H9 (cell line): ENCODE measurements at places on chromosomes 13 and 19.

- no peaks in the 10 kb centered on the region; the same call in 1 of the 2 replicates for H3K4me1 ChIP-seq
- H3K27ac ChIP-seq: no peak overlapping the region
- DNase-seq: no peak
- H3K4me3 ChIP-seq: peak overlapping the region; percentile 39
- peaks cover 11% of the 10 kb centered on the region for H3K36me3 ChIP-seq
- H3K27me3 ChIP-seq: no peaks in the 10 kb centered on the region
Measured at GRCh38 chr19:710767-711166, 2.0 kb downstream of the PALM start.

- H3K27ac ChIP-seq: no peak overlapping the region
- peaks cover 3% of the 10 kb centered on the region; the same call in 1 of the 2 replicates for H3K36me3 ChIP-seq
- H3K4me3 ChIP-seq: no peak overlapping the region
- no peaks in the 10 kb centered on the region for H3K27me3 ChIP-seq
- peaks cover 10% of the 10 kb centered on the region; the same call in 1 of the 2 replicates for H3K4me1 ChIP-seq
- DNase-seq: peak; percentile 70
Measured at GRCh38 chr19:46976845-46977320, 42.8 kb upstream of the NPAS1 start.

DNA sequence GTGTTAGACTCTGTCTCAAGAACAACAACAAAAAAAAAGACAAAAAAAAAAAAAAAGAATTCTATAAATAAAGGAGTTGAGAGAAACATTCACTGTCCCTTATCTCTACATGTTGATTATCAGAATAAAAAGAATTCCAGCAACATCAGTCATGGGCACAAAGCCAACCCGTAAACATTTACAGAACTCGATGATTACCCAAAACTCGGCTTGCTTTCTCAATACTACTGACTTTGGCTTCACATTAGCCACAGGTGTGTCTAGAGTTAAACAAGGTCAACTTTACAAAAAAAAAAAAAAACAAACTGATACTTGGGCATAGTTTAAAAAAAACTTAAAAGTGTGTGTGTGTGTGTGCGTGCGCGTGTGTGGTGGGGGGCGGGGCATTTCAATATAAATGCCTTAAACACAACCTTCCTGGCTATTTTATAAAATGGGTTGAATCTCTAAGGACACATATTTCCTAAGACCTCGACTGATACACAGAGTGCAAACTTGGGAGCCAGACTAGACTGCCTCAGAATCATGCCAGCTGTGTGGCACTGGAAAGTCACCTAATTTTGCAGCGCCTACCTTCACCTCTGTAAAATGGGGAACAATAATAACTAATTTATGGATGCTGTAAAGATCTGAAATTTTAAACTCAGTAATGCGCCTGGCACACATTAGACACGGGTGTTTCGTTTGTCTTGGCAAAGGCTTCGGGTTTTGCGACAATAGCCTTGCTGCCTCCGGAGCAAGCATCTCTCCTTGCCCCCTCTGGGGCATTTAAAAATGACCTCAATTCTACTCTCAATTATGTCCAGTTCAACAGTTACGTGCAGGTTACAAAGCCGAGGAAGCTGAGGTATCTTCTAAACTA lies 922 bp downstream of the EBPL start:
- H3K4me1 ChIP-seq: peaks cover 3% of the 10 kb centered on the region; the same call in 1 of the 2 replicates
- H3K36me3 ChIP-seq: peaks cover 23% of the 10 kb centered on the region
- peak overlapping the region; percentile 89 for H3K4me3 ChIP-seq
- H3K27me3 ChIP-seq: no peaks in the 10 kb centered on the region

DNA sequence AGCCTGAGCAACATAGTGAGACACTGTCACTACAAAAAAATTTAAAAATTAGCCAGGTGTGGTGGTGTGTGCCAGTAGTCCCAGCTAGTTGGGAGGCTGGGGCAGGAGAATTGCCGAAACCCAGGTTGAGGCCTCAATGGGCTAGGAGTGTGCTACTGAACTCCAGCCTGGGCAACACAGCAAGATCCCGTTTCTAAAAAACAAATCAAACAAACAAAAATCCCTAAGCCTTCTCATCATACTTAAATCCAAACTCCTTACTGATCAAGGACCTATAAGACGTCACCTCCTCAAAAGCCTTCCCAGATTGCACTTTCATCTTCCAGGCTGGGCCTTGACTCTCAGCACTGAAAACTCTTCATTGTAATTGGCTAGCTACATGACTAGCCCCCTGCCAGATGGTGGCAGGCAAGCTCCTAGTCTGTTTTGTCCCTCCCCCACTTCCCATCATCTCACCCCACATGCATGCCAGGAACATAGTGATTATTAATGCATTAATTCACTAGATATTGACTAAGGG lies 17.5 kb upstream of the NANOS3 start:
- H3K4me3 ChIP-seq: no peak overlapping the region; the same call in 2 of the 3 replicates
- no peak for DNase-seq
- no peaks in the 10 kb centered on the region for H3K4me1 ChIP-seq
- no peaks in the 10 kb centered on the region for H3K36me3 ChIP-seq

DNA sequence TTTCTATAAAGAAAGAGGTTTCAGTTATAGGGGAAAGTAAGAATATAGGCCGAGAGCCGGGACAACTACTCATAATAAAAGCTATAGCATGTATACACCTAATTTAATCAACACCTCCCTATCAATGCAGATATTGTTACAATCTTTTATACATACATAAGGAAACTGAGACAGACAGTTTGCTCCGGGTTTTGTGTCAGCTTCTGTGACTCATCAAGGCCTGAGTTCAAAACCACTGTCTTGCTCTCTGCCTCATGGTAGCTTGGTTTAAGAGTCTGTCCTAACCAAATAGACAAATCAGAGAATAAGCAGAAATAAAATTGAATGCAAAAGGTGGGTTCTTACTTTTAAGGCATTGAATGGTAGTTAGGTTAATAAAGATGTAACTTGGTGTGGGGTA lies 222.9 kb downstream of the GGACT start:
- H3K27ac ChIP-seq: no peak overlapping the region
- H3K36me3 ChIP-seq: no peaks in the 10 kb centered on the region
- DNase-seq: no peak
- H3K4me1 ChIP-seq: peaks cover 6% of the 10 kb centered on the region; the same call in 1 of the 2 replicates
- no peak overlapping the region for H3K4me3 ChIP-seq

GRCh38 chr13:112761701-112762689 lies 72.2 kb downstream of the ATP11A start:
- no peak overlapping the region for H3K27ac ChIP-seq
- H3K4me1 ChIP-seq: no peaks in the 10 kb centered on the region

GRCh38 chr19:8243146-8243545 lies 34.0 kb downstream of the CERS4 start:
- no peak overlapping the region for H3K4me3 ChIP-seq
- no peak overlapping the region for H3K27ac ChIP-seq
- DNase-seq: no peak

- H3K4me1 ChIP-seq: no peaks in the 10 kb centered on the region
- no peaks in the 10 kb centered on the region for H3K36me3 ChIP-seq
- no peak overlapping the region for H3K27ac ChIP-seq
Measured at GRCh38 chr13:34672631-34673030, 269.4 kb upstream of the NBEA start.

DNA sequence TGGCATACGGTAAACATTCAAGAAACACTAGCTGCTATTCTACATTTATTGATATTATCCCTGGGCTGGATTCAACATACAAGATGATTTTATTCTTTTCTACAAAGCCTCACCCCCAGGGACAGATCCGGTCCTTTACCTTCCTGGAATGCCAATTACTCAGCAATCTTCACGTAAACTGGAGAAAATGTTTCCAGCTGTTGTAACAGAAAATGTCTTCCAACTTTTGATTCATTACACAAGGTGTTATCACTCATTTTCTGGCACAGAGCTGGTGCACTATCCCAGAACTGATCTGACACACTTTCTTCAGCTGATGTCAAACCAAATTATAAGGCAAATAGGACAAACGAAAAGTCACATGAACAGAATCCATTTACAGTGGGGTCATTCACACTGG lies 33.1 kb downstream of the DCLK1 start:
- no peaks in the 10 kb centered on the region for H3K27me3 ChIP-seq
- no peaks in the 10 kb centered on the region for H3K36me3 ChIP-seq
- H3K4me3 ChIP-seq: no peak overlapping the region
- no peaks in the 10 kb centered on the region; the same call in 1 of the 2 replicates for H3K4me1 ChIP-seq

DNA sequence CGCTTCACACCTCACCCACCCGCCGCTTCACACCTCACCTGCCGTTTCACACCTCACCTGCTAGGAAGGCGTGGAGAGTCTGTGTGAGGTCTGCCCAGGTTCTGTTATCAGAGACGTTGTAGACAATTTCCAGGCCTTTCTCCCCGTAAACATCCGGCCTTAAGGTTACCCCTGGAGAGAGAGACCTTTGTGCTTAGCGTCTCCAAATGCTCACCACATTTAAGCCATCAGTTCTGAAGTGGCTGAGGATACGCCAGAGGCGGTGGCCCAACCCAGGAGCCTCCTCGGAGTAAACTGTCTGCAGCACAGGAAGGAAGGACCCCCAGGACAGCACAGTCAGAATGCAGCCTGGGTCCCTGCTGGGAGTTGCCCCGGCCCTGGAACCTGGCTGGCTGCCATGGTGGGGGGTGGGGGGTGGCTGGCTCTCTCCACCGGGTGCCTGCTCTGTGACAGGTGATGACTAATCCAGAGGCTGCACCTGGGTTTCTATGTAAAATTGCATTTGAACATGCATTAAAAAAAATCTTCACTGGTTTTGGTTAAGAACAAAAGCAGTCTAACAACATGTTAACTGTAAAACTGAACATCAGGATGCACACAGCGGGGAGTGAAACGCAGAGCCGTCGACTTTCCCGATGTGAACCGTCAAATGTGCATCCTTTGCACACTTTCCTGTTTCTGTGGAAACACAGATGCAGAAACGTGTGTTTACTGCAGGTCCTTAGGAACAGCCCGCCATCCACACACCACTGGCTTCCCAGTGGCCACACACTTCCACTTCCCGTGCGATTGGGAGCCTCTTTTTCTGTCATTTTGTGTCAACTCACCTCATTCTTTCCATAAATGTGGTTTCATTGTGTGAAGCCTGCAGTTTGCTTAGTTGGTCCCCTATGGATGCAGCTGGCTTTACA lies 4.5 kb downstream of the ATP4B start:
- no peak overlapping the region for H3K27ac ChIP-seq
- H3K27me3 ChIP-seq: no peaks in the 10 kb centered on the region
- no peaks in the 10 kb centered on the region for H3K4me1 ChIP-seq
- no peak for DNase-seq
- H3K36me3 ChIP-seq: peaks cover 5% of the 10 kb centered on the region
- H3K4me3 ChIP-seq: no peak overlapping the region

- H3K36me3 ChIP-seq: 0 out of 2 replicates have a peak, but pooled peaks cover 3% of the 10 kb centered on the region
- H3K27ac ChIP-seq: no peak overlapping the region
- no peaks in the 10 kb centered on the region for H3K4me1 ChIP-seq
- DNase-seq: no peak
- no peak overlapping the region for H3K4me3 ChIP-seq
Measured at GRCh38 chr13:113425941-113426590, 27.2 kb downstream of the ADPRHL1 start.

GRCh38 chr13:94236872-94237271 lies 242.6 kb downstream of the DCT start:
- H3K27ac ChIP-seq: no peak overlapping the region
- H3K27me3 ChIP-seq: no peaks in the 10 kb centered on the region
- H3K4me3 ChIP-seq: no peak overlapping the region
- DNase-seq: no peak

- H3K4me1 ChIP-seq: no peaks in the 10 kb centered on the region
- peaks cover 3% of the 10 kb centered on the region for H3K36me3 ChIP-seq
- no peaks in the 10 kb centered on the region for H3K27me3 ChIP-seq
- H3K4me3 ChIP-seq: no peak overlapping the region
- DNase-seq: no peak
Measured at GRCh38 chr13:49587311-49587847, 2.0 kb upstream of the RCBTB1 start.

GRCh38 chr13:27977476-27978300 lies 8.6 kb upstream of the CDX2 start:
- H3K4me3 ChIP-seq: peak overlapping the region; percentile 70
- peaks cover 2% of the 10 kb centered on the region; the same call in 1 of the 2 replicates for H3K36me3 ChIP-seq
- peaks cover 99% of the 10 kb centered on the region for H3K27me3 ChIP-seq
- no peak overlapping the region for H3K27ac ChIP-seq
- peak; percentile 60 for DNase-seq

DNA sequence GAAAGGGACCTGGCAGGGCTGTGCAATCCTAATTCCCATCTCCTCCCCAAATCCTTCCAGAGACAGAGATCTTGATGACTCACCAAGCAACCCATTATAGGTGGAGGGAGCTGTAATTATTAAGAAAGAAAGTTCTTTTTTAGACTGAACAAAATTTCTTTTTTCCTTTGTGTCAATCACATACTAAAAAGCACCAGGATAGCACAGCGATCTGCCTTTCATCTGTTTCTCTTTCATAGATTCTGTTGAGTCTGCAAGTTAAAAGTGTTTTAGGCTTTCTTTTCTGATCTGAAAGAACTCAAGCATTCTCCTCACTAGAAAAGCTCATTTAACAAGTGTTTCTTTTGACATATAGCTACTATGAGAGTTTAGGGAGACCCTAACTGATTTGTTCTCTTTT lies 222.8 kb downstream of the DCT start:
- no peak for DNase-seq
- H3K36me3 ChIP-seq: no peaks in the 10 kb centered on the region
- H3K4me1 ChIP-seq: no peaks in the 10 kb centered on the region
- no peak overlapping the region for H3K27ac ChIP-seq
- H3K4me3 ChIP-seq: no peak overlapping the region

DNA sequence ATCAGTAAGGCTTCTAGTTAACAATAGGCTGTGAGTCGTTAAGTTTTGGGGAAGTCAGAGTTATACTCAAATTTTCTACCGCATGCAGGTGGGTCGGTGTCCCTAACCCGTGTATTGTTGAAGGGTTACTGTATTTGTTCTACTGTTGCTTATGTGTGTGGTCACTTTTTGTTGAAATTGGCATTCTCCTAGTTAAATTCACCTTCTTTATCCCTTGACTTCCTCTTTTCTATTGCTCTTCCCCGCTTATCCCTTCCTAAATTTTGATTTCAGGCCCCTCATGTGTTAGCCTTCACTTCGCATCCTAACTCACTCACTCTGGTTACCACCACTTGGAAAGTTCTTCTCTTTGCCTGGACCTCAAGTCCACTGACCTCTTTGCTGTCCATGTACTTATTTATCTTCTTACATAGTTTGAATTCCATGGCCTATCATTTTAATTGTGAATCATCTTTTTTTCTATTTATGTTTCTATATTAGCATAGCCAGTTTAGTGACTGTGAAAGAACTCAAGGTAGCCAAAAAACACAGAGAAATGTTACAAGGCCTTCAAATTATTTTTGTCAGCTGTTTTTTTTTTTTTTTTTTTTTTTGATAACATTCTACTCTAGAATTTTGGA lies 52.9 kb downstream of the NDFIP2 start:
- no peak overlapping the region for H3K27ac ChIP-seq
- no peak overlapping the region for H3K4me3 ChIP-seq
- DNase-seq: no peak
- no peaks in the 10 kb centered on the region for H3K27me3 ChIP-seq

DNA sequence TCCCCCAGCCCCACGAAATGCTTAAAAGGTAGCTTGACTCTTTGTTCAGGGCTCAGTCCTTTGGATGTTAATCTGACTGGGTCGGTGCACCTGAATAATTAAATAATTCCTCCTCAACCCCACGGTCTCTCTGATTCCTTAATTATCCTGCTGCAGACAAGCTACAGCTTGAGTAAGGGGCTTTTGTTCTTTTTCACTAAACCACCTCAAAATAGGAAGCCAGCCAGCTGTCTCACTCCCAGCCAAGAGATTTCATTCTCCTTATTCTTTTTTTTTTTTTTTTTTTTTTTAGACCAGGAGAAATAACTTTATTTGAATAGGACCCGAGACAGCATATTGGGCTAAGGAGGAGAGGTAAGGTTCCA lies 7.9 kb upstream of the FCGBP start:
- H3K36me3 ChIP-seq: no peaks in the 10 kb centered on the region
- H3K4me3 ChIP-seq: no peak overlapping the region
- no peak overlapping the region for H3K27ac ChIP-seq
- DNase-seq: no peak
- no peaks in the 10 kb centered on the region for H3K27me3 ChIP-seq

- H3K4me1 ChIP-seq: peaks cover 14% of the 10 kb centered on the region
- H3K27ac ChIP-seq: no peak overlapping the region
- H3K27me3 ChIP-seq: no peaks in the 10 kb centered on the region
- no peaks in the 10 kb centered on the region; the same call in 2 of the 3 replicates for H3K36me3 ChIP-seq
Measured at GRCh38 chr19:30552593-30552992, 180.4 kb downstream of the ZNF536 start.
